ENCODE measurements at places on chromosomes 4 and X.

DNA sequence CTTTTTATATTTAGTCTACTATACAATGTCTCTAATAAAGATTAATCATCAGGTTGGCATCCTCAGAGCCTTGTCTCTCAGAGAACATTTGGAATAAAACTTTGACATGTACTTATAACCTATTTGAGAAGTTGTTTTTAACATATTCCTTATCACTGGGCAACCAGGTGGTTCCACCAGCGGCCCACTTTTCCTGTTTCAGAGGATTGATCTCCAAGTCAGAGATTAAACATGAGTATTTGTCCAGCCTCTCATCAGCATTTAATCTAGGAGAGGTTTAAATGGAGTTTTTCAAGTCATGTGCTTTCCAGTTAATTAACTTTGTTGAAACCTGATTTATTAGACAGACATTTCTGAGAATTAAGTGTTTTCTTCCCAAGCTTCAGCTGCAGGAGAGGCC is 345.5 kb downstream of the GRXCR1 start:
- DNase-seq, result no peak

DNA sequence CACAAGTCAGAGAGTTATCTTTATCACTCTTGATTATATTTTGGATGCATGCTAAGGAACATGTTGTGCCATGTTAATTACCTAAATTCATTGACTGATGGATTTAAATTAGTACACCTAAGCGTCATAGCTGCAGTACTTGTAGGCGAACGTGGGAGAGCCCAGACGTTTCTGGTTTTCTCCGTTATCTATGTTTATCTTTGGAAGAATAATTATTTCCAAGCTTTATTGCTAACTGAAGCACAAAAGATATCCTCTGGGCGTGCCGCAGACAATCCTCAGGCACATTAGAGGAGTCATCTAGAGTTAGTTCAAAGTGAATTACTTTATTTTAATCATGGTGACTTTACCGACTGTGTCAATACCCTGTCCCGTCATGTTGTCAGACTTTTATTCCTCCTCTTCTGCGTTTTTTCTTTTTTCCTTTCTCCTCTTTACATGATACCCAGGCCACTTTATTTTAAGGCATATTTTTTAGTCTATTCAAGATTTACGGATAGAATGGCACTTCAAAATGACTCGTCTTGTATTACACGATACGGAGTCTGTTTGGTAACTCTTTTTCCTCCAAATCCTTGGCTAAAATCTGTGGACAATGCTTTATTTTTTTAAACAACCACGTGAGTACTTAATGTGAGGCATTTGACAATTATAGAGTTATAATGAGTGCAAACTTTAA is 632.0 kb upstream of the TENM3 start:
- no peak for DNase-seq

DNA sequence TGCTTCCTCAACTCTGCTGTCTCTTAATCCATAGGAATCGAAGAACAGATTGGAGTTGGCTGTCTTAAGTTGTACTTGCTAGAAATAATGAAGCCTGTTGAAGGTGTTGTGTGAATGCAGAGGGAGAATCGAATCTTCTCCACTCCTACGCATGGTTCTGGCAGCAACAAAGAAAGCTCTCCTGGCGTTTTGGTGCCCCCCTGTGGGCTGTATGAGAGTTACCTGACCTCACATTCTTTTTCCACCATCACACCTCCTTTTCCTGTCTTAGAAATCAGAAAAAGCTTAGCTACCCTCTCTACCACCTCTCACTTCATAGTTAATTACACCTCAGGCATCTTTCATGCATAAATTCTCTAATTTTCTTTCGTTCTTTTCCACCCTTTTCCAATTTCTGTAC is 16.3 kb downstream of the KLF8 start:
- DNase-seq, result peak; percentile 73

GRCh38 chrX:154750301-154751202 is at the start of gene GAB3:
GAB3 (minus strand) TSS chrX:154751077; CDS start chrX:154751025, 52 bp downstream.
- peak; percentile 63 for DNase-seq

- peak; percentile 1 for DNase-seq
These were observed 63.5 kb downstream of the PDK3 start for GRCh38 chrX:24528605-24529004.

DNA sequence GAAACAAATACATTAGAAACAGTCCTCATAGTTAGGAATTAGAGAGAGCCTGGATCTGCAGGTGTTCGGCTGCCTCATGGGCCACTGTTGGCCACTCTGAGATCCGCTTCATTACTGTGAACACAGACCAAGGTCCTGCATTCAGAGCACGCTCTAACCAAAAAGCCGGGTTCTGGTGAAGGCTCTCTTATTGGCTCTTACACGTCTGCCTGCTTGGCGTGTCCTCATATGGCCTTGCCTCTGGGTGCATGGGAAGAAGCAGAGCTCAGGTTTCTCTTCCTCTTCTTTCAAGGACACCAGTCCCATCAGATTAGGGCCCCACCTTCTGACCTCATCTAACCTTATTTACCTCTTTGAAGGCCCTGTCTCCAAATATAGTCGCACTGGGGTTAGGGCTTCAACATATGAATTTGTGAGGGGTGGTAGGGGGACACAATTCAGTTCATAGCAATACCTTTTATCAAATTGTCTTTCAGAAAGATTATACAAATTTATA is 37.1 kb upstream of the ELF2 start:
- DNase-seq, result peak; percentile 89

GRCh38 chr4:10949039-10949733 is 264.6 kb upstream of the CLNK start:
- no peak for DNase-seq

GRCh38 chrX:117487421-117487820 is 629.2 kb downstream of the KLHL13 start:
- DNase-seq, result no peak

GRCh38 chrX:147803948-147804347 is 107.8 kb upstream of the FMR1 start:
- peak; percentile 22 for DNase-seq

DNA sequence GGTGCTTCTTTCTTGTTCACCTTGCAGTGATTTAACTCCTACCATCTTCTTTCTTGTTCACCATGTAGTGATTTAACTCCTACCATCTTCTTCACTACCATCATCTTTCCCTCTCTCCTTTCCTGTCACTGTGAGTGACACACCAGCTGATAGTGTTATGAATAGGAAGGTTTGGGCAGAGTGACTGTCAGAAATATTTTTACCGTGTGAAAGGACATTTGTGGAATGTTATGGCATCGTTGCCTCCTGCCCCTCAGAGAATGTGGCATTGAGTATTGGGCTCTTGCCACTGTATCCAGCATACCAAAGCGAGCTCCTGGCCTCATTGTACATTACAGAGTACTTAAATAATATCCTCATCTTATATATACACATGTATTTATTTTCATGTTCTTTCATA is 90.8 kb upstream of the AMOT start:
- DNase-seq, result no peak

DNA sequence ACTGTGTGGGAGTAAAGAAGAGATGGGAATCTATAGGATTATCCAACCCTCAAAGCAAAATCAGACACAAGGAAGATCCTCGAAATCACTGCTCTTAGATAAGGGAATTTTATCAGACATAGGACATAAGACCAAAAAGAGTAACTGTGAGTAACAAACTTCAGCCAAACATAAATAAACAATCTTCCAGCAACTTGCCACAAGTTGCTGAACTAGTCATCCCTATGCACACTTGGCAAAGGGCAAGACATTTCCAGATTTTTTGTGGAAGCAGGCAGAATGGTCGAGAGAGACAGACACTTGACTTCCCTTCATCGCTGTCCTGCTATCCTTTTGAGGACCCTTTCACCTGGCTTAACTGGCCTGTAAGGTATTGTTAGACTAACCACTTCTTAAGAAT is 89.6 kb downstream of the KCNIP4 start:
- no peak for DNase-seq

GRCh38 chr4:87014284-87014782 is 79.5 kb downstream of the AFF1 start:
- no peak for DNase-seq

GRCh38 chrX:153612413-153612812 is 13.5 kb upstream of the CCNQ start:
- DNase-seq, result no peak

DNA sequence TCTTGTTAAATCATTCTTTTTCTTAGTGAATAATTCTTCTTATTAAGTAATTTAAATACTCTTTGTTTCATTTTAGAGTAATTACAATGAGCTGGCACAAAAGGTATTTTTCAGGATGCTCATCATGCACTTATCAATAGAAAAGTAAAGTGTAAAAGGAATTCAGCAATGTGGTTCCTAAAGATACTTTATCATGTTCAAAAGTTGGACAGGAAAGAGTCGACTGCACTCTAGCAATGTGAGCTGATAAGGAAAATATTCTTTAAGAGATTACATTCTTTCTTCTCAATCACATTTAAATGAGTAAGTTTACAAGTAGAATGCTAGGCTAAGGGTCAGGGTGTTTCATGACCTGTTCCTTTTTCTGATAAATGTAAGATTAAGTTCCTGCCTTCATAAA is 609.5 kb upstream of the FAM241A start:
- no peak for DNase-seq

- no peak for DNase-seq
These were observed 47.4 kb downstream of the LINC00632 start for GRCh38 chrX:140756941-140757340.

- no peak for DNase-seq
These were observed 1068.3 kb downstream of the STIM2 start for GRCh38 chr4:27928761-27929540.

DNA sequence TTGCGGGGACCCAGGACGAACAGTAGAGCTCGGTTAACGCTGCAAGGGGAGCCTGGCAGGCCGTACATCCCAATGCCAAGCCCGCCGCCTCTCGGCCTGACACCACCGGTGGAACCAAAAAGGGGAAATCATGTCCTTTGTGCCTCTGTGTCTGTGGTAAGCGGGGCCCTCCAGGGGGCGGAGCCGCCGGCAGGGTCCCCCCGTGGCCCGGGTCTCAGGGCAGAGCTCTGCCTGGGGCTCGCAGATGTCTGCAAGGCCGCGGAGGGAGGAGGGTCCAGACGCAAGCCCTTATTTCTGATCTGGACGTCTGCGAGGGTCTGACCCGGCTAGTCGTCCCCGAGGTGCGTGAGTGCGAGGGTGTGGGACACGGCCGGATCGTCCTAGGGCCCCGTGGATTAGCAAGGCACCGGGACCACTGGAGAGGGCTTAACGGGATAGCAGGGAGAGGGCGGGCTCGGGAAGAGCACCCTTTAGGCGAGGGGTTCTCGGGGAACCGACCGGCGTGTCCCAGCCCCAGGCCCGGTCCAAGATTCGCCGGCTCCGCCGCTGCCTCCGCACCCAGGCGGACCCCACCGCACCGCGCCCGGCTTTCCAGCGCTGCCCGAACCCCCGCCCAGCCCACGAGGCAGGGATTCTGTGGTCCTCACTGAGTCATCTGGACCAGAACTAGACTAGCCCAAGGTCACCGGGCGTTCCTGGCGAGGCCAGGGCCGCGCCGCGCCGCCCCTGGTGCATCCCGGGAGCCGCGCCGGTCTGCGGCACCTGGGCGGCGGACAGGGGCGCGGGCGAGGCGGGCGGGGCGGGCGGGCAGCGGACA is 863 bp upstream of the FAM193A start:
- peak; percentile 68 for DNase-seq

- peak; percentile 10 for DNase-seq
These were observed at the start of gene DGAT2L6 for GRCh38 chrX:70176938-70177533. DGAT2L6 (plus strand) TSS chrX:70177483; CDS start chrX:70177583, 100 bp downstream.

DNA sequence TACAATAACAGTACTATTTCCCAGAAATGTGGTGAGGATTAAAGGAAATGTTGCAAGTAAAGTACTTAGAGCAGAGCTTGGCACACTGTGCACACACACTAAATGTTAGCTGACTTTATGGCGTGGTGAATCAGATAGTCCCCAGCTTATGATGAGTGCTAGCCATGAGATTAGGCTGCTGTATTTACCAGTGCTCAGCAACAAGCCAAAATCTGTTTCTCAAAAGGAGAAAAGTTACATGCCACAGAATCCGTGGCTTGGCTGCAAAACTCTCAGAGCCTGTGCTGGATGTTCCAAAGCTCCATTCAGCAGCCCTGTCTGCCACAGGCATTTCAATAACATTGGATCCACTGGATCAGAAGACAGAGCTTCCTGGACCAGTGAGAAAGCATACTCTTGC is 12.8 kb upstream of the STBD1 start:
- no peak for DNase-seq

GRCh38 chr4:79798047-79798446 is 275.0 kb downstream of the ANTXR2 start:
- DNase-seq, result no peak

- no peak for DNase-seq
These were observed 52.3 kb downstream of the SEPSECS start for GRCh38 chr4:25107827-25108516.

- no peak for DNase-seq
These were observed 70.7 kb upstream of the TAPT1 start for GRCh38 chr4:16297003-16297402.

Data from GM12865 (cell line).